AG09309 (cell line): ENCODE measurements at places on chromosomes 6 and 20.

DNA sequence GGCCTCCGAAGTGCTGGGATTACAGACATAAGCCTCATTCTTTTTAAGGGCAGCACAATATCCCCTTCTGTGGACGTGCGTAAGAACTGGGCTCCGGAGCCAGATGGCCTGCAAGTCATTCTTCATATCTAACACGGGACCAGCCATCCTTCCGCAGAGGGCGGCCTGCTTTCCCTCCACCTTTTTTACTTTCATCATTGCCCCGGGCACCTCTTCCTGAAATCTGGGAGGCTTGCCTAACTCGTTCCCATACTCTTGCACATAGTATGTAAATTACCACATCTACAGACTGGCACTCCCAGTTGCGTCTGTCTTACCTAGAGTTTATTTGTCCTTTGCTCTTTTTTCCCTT, 29.9 kb upstream of the SLC23A2 start:
- DNase-seq: no peak

- no peak for DNase-seq
These were observed 63.0 kb downstream of the GPX5 start for GRCh38 chr6:28588666-28589065.

DNA sequence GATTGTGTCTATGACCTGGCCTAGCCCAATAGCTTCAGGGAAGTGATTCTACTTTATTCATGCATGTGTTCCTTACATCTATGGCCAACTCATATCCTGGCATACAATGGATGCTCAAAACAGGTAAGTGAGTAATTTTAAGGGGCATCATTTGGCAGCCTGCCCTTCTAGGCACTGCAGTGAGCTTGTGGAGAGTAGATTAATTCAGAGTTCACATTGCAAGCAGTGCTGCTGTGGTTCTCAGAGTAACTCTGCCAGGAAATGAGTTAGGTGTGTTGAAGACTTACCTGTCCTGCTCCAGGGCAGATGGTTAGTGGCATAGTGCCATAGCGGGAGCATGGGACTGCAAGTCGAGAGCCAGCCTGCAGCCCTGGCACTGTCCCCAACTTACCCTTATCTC, 158.0 kb downstream of the SCP2D1 start:
- no peak for DNase-seq

DNA sequence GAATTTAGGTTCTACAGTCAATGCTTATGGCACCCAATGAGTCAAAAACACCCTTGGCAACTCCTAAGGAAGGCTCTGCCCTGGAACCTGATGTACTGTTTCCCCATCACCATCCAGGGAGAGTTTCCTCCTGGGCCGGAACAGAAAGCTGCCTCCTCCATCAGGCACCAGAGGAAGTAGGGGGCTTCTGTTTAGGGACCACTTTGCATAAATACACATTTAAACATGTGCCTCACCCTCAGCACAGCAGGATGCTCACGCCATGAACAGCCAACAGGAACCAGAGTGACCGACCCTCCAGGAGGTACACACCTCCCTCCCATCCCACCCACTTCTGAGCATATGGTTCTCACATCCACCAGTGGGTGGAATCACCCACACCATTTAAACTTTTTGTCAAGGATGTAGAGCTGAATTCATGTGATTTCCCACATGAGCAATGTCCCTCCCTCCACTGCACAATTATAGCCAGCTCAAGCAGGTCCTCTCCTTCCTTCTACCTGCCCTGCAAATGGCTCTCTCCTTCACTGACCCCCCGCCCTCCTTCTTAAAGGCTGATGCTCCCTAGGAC, 14.8 kb downstream of the DDRGK1 start:
- DNase-seq: no peak

GRCh38 chr6:22445946-22446345, 123.4 kb upstream of the HDGFL1 start:
- no peak for DNase-seq

GRCh38 chr6:64006246-64006645, 370.6 kb downstream of the PHF3 start:
- no peak for DNase-seq

DNA sequence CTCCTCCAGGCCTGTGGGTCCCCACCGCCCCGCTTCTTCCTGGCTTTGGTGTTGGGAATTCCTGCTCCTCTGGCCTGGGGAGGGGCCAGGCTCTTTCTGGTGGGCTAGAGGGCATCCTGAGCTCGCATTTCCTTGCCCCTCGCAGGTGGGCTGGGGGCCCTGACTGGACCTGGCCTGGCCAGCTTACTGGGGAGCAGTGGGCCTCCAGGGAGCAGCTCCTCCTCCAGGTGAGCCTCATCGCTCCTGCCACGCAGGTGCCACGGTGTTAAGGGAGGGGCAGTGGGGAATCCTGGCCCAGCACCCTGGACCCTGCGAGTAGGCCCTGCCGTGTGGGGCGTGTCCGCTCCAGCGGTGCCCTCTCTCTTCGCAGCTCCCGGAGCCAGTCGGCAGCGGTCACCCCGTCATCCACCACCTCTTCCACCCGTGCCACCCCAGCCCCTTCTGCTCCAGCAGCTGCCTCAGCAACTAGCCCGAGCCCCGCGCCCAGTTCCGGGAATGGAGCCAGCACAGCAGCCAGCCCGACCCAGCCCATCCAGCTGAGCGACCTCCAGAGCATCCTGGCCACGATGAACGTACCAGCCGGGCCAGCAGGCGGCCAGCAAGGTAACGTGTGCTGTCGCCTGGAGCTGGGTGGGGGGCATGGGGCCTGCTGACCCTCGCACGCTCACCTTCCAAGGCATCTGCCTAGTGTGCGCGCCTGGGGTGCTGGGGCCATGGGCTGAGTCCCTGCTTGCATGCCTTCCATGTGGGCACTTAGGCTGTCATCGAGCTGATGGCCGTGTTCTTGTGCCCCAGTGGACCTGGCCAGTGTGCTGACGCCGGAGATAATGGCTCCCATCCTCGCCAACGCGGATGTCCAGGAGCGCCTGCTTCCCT, 4.7 kb downstream of the ADRM1 start:
- DNase-seq: no peak

GRCh38 chr6:451847-452246, 60.3 kb downstream of the IRF4 start:
- DNase-seq: no peak

DNA sequence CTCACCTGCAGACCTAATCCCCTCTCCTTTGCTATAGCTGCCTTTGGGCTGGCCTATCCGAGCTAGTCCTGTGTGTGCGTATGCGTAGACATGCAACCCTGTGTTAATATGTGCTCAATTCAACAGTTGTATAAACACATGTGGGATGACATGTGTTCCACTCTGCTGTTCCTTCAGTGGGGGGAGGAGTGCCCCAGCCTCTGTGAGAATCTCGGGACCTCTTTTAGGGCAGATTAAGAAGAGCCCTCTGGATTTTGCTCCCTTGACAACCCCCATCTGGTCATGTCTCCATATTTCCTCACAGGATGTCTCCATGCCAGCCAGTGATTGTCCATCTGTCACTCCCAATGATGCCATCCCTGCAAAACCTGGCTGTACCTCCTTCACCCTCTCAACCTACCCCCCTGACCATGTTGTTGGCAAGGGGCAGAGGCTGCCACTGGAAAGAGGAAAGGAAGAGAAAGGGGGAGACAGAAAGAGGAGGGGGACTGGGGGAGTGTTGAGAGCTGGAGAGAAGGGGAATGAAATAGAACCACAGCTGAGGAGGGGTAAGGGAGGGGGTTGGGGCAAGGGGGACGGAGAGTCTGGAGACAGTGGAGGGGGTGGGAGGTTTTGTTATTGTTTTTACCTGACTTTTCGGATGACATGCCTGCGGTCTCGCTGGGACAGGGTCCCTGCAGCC, 417 bp downstream of the PRRT1 start:
- DNase-seq: no peak

- no peak for DNase-seq
These were observed 168.4 kb downstream of the GJA10 start for GRCh38 chr6:90062667-90063066.

DNA sequence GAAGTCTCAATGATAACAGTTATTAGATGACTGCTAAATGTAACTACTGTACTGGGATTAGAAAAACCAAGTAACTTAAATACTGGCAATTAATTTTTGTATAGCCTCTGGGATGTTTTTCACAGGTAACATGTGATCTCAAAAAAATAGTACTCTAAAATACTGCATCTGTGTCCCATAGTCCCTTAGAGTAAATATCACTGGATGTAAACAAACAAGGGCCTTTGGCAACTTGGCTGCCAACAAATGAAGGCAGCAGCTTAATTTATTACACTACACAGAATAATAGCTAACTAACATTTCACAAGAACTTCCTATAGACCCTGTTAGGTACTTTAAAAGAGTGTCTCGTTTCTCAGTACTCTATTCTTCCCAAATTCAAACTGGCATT, 14.0 kb downstream of the ARHGAP18 start:
- DNase-seq: no peak
